ENCODE measurements at places on chromosomes 5 and 9.

- no peak for DNase-seq
Observed at GRCh38 chr5:142641711-142642110, 44.2 kb downstream of the FGF1 start.

GRCh38 chr9:132556714-132557113 lies 25.7 kb upstream of the BARHL1 start:
- DNase-seq = no peak

DNA sequence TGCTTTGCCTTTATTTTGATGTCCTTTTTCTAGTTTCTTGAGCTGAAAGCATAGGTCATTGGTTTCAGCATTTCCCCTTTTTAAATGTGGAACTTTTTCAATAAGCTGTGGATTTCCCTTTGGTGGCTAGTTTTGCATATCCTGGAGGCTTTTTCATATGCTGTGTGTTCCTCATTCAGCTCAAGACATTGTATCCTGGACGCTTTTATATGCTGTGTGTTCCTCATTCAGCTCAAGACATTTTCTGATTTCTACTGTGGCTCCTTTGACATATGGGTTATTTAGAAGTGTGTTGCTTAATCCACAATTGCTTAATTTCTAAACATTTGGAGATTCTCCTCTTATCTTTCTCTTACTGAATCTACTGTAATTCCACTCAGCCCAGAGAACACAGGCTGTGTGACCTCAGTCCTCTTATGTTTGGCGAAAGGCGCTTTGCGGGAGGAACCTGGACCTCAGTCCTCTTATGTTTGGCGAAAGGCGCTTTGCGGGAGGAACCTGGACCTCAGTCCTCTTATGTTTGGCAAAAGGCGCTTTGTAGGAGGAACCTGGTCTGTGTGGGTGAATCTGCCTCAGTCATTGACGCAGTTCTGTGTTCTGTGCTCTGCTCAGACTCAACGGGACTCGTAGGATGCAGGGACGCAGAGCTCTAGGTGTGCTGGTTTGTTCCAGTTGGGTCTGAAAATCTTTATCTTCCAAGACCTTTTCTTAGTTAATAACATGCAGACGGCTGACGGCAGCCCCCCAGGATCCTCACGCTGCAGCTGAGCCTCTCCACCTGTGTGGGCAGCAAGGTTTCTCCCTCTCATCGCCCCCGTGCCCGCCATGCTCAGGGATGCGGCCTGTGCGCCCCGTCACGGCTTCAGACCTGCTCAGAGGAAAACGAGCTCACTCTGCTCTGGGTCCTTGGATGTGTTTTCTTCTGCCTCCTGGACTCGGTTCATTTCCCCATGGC lies 6.0 kb upstream of the SLC9A3 start:
- no peak for DNase-seq

GRCh38 chr5:56513141-56513540 lies 280.0 kb upstream of the ANKRD55 start:
- peak; percentile 4 for DNase-seq

GRCh38 chr5:95884511-95884910 lies 62.0 kb upstream of the GLRX start:
- DNase-seq = no peak

- DNase-seq = no peak
Observed at GRCh38 chr9:37715260-37715659, 38.3 kb upstream of the TRMT10B start.

Measured in fibroblast of skin of abdomen (primary cell).